ENCODE measurements at places on chromosomes 11 and 22.

GRCh38 chr11:37504060-37504611, 906.1 kb upstream of the RAG2 start:
- DNase-seq = no peak

GRCh38 chr11:41660585-41660984, 201.1 kb upstream of the LRRC4C start:
- no peak for DNase-seq

DNA sequence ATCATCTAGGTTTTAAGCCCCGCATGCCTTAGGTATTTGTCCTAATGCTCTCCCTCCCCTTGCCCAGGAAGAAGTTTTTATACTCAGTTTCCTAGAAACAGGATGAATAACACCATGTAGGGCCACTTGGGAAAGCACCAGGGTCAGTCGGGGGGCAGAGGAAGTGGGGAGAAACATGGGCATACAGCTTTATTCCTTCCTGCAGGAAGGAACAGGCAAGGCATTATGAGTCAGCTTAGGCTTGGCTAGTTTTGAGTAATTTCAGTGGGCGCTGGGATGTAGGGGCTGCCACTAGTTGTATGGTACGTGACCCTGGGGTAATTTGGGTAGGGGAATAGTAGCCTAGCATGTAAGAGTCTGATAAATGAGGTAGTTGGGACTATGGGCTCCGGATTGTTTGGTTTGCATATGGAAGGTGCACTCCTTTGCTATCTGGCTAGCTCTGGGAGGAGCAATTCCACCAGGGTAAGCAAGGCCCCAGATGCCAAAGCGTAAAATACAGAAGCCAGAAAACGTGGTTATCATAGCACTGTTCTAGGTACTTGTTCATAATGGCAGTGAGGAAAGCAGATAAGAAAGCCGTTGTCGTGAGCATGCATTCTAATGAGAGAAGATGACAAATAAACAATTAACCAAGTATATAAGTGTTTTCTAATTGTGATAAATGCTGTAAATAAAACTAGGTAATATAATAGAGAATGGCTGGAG, 24.8 kb downstream of the ACER3 start:
- peak; percentile 47 for DNase-seq

- no peak for DNase-seq
Measured at GRCh38 chr22:20520093-20520511, 12.7 kb downstream of the MED15 start.
